ENCODE measurements at places on chromosomes 2 and 18.

DNA sequence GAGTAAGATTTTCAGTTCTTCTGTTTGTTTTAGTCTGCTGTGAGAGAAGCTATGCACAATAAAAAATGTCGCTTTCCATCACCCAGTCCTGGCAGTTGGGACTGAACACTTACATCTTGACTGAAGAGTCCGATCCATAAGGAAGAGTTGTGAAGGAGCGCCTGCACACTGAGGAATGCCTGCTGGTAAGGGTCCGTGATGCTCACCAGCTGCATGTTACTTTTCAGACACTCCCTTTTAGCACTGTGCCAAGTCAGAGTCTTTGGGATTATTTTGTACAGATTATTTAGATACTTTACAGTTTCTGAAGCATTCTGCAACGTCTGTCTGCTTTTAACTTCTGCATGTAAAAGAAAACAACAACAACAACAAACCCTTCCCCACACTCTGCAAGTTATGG lies 42.6 kb upstream of the CD302 start:
- DNase-seq: no peak

DNA sequence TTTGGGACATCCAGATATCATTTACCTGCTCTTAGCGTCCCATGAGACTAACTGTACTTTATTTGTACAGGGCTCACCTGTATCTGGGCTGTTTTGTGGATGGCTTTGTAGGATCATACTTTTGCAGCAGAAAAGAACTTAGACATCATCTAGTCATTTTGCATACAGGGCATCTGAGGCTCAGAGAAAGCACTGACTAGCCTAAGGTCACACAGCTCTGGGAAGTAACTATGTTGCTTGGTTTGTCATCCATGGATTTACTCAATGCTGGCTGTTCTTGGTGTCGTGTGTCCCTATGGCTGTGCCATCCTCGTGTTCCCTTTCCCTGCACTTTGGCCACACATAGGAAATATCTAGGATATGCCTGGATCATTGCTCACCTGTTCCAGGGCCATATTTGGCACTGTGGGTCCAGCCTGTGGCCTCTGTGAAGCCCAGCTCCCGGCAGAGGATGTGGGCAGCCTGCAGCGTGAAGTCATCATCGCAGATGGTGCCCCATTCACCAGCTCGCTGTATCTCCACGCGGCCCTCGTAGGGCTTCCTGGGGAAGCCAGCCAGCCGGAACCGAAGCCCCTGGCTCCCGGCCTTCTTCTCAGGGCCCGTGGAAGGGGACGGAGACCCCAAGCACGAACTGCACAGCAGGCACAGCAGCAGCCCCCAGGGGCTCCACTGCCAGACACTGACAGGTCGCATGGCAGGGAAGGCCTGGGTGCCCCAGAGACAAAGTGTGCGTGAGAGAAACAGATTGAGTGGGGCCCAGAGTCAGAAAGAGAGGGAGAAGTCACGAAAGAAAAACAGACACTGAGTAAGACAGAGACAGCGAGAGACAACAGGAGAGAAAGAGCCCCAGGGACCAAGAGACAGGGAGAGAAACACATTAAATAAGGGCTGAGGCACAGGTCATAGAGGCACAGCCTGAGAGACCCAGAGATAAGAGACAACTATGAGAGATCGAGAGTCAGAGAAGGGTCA lies 1.5 kb downstream of the LOXL3 start:
- no peak for DNase-seq

- DNase-seq: no peak
Measured at GRCh38 chr2:218036371-218036770, 32.7 kb upstream of the RUFY4 start.

GRCh38 chr2:85753525-85754312 lies at the start of gene ATOH8:
Gene ATOH8, plus strand, starts transcription at chr2:85753991. Its CDS starts 199 bp downstream, at chr2:85754190.
- no peak for DNase-seq

- DNase-seq: no peak
Measured at GRCh38 chr2:64606479-64607363, 47.0 kb downstream of the SERTAD2 start.

GRCh38 chr2:102141970-102142828 lies at the start of gene IL1R1:
Gene IL1R1, plus strand, starts transcription at chr2:102142746. Its CDS starts 14,979 bp downstream, at chr2:102157725.
- peak; percentile 35 for DNase-seq

- no peak for DNase-seq
Measured at GRCh38 chr2:12964904-12965539, 248.3 kb downstream of the TRIB2 start.

GRCh38 chr18:8341481-8342230 lies 267.6 kb upstream of the RAB12 start:
- DNase-seq: no peak

- DNase-seq: no peak
Measured at GRCh38 chr2:134892282-134893035, 26.2 kb upstream of the CCNT2 start.

GRCh38 chr2:150705357-150705756 lies 217.9 kb upstream of the RND3 start:
- DNase-seq: no peak

GRCh38 chr18:33594799-33595198 lies 16.8 kb downstream of the ASXL3 start:
- no peak for DNase-seq

DNA sequence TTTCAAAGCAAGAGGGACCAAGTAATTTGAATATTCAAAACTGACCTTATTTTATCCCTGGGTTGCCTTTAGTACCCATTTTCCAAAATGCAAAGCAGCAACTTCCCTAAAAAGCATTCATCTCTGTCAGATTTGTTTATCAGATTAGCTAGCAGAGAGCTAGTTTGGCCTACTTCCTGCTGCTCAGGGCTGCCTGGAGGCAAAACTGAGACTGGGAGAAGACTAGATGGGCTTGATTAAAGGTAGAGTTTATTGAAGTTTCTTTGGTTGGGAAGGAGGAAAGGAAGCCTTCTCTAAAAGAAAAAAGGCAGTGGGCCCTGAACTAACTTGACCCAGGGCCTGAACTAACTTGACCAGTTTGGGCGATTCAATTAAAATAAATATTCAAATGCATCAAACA lies 426.1 kb upstream of the FAM98A start:
- no peak for DNase-seq

GRCh38 chr2:209476367-209477208 lies 52.7 kb downstream of the MAP2 start:
- DNase-seq: no peak

DNA sequence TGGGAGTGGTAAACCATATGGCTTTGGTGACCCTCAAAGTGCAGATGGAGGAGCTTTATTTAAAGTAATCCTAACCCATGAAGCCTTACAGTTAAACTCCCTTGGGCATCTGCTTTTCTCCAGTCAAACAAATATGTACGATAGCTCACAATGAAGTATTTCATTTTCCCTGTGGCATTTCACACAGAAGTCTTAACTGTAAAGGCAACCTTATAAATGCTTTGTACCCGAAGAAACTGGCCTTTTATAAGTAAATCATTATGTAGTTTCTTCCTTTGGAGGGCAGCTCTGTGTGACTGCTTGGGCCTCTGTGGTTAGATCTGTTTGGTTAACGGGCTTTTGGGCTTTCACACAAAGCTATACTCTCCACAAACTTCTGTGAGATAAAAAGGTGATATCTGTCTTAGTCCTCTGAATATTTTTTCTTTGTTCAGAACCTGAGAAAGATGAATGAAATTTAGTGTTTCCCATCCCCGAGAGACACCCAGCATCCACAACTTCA lies 46.6 kb downstream of the SCN1A start:
- no peak for DNase-seq

DNA sequence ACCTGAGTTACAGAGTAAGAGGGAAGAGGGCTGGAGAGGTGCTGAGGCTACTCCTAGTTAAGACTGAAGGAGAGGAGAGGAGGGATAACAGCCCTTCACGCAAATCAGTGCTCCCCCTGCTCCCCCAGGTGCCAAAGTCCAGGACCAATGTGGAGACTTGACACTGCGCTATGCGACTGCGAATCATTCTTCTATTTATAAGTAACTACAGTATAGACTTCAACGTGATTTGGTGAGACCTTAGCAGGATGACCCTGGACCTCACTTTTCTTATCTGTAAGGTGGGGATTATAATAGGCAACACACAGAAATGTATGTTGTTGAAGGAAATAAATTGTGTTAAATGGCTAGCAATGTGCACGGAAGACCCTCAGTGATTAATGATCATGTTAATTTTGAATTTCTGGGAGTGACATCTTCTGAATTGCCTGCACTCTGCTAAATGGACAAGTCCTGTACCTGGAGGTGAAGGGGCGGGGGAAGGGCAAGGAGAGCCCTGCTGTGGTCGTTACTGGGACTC lies 11.0 kb downstream of the EN1 start:
- DNase-seq: no peak

GRCh38 chr2:178863856-178864620 lies 56.8 kb upstream of the TTN start:
- no peak for DNase-seq

DNA sequence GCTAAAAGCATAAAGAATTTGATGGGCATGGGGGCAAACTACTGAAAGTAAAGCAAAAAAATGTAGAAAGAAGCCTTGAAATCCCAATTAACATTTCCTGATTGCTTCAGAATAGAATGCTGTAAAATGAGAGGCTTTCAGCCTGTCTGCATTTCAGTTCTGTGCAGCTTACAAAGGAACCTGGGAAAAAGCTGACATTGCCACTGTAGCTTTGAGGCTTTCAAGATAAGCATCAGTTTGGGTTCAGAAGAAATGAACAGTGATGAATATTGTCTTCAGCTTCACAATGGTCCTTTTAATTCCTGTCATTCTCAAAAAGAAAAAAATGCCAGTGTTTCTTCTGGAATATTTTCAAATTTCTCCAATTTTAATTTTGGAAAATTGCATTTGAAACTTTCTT lies 242.7 kb downstream of the LRRTM1 start:
- no peak for DNase-seq

DNA sequence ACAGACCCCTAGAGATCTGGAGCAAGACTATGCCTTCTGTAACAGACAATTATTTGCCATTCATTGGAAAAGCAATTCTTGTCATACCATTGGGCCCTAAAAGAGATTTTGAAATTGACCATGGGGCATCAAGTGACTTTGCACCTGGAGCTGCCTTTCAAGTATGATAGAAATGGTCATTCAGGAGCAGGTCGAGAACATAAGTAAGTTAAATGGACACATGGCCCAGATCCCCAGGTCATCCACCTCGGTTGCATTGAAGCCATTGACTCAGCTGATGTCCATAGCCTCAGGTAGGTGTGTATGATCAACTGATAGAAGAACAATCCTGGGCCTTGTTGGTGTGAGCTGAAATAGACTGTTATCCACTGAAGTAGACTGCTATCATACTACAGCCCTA lies 19.3 kb downstream of the CHCHD5 start:
- DNase-seq: no peak

DNA sequence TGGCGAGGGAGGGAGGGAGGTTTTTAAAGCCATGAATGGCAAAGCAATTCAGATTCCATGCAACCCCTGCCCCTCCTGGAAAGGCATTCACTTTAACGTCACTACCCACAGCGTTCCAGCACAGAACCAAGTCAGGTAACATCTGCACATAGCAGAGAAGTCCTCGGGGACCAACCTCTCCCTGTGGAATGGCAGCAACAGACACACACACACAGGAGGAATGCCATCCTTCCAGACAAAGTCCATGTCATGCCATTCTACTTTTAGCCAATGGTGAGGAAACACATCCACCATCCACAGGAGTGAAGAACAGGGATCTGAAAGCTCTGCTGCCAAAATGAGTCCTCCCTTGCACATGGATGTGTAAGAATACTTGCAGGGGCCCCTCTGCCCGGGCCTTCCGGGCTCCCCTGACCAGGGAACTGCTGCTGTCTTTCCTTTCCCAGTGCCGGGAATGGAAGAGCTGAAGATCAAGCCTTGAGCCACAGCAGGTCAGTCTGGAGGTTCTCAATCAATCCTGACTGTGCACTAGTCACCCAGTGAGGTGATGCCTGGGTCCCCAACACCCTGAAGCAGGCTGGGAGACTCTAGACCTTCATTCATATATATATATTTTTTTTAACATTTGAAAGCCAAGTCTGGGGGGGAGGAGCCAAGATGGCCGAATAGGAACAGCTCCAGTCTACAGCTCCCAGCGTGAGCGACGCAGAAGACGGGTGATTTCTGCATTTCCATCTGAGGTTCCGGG lies 63.7 kb downstream of the UXS1 start:
- no peak for DNase-seq

- DNase-seq: no peak
Measured at GRCh38 chr18:61400716-61401115, 67.5 kb downstream of the CDH20 start.

DNA sequence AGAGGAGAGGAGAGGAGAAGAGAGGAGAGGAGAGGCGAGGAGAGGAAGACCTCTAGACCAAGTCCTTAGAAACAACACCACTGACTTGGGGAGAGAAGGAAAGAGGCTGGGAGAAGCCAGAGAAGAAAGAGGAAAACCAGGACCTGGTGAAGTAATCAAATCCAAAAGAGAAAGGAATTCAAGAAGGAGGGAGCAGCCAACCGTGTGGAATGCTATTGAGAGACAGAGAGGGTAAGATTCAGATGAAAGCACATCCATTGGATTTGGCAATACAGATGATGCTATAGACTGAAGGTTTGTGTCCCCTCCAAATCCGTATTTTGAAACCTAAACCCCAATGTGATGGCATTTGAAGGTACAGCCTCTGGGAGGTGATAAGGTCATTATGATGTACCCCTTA lies 50.7 kb downstream of the GALNT14 start:
- DNase-seq: no peak

DNA sequence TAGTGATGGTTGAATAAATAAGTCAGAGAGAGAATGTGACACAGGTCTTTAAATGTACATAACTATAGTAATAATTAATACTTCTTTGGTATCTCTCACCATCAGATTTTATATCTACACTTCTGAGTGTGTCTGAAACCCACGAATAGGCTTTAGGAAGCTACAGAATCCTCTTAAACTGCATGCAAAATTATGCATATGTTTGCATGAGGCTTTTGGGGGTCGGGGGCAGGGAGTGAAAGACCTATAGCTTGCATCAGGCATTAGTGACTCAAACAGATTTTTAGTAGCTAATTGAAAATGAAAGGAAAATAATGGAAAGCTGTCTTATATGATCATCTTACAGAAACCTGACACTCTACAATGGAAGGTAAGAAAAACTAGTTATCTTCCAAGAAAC lies 14.9 kb downstream of the LRPPRC start:
- no peak for DNase-seq

GRCh38 chr2:8821276-8822217 lies 15.9 kb downstream of the KIDINS220 start:
- no peak for DNase-seq

Data from T1000 (cell line).